CD4-positive, alpha-beta T cell (primary cell): ENCODE measurements at places on chromosomes 7 and 10. TPM values are rescaled to one million over a fixed set of nuclear protein-coding genes. Genes with fewer than 3 reads are reported as not detected.

The ZNF467 gene
- total RNA-seq, result 4.1 TPM

The TMEM26 gene
- not detected for total RNA-seq

The C10orf143 gene
- 4.3 TPM for total RNA-seq

The PDLIM1 gene
- total RNA-seq, result 0.75 TPM

The PLEKHS1 gene
- total RNA-seq, result 0.08 TPM

The FGFR2 gene
- total RNA-seq, result 0.22 TPM

The CCL24 gene
- total RNA-seq, result not detected

The LRRTM3 gene
- not detected for total RNA-seq

The MBL2 gene
- not detected for total RNA-seq

The SPDYE2B gene
- total RNA-seq, result not detected

The ABCC2 gene
- 3.0 TPM for total RNA-seq

The TAS2R5 gene
- total RNA-seq, result 0.47 TPM

The RAPGEF5 gene
- not detected for total RNA-seq

The ARID5B gene
- 49.2 TPM for total RNA-seq

The TRIM50 gene
- total RNA-seq, result 0.17 TPM

The CPN1 gene
- total RNA-seq, result not detected

The FAM237B gene
- total RNA-seq, result not detected

The KIN gene
- total RNA-seq, result 8.6 TPM

The ELFN1 gene
- total RNA-seq, result not detected

The LLCFC1 gene
- not detected for total RNA-seq

The ANKRD22 gene
- not detected for total RNA-seq
